ENCODE measurements at places on chromosomes 1 and 21.

- no peak for DNase-seq
Observed at GRCh38 chr1:182374101-182374834, 17.3 kb downstream of the GLUL start.

DNA sequence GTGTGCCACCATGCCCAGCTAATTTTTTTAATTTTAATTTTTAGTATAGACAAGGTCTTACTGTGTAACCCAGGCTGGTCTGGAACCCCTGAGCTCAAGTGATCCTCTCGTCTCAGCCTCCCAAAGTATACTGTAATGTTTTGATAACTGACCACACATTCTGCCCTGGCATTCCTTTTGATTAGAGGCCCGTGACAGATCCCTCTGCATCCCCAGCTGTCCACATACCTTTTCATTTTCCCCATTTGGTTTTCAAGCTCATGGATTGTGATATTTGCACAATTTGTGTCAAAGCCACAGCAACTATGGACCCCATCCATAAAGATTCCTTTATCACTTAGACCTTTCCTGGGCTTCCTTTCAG, 116.8 kb upstream of the ATP1A1 start:
- DNase-seq: no peak

DNA sequence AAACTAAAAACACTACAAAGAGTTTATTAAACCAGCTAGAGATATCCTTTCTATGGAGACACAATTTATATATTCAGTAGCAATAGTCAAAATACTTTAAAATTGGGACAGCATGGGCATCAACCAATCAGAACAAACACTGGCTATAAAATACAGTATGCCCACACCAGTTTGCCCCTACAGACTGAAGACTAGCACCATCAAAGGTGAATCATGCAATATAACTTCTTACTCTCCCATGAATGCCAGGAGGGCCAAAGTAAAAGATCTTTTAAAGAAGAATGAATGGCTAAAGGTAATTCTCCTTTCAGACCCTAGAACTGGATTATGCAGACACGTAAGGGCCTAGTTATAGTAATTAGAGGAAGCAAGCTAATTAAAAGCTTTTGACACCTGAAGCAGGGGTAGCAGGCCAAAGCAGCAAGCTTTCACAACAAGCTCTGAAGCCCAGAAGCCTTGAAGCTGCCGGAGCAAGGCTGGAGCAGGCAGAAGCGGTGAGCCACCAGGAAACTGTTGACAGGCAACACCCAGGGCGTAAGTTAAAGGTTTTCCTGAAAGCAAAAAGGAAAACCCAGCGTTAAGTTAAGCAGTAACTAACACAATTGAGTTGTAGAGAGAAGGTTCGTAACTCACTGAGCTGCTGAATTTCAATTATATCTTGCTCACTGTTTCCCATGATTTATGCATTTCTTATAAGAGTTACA, 99.3 kb downstream of the CDC42BPA start:
- no peak for DNase-seq

- DNase-seq: no peak
Observed at GRCh38 chr1:165862448-165862847, 35.0 kb downstream of the UCK2 start.

- DNase-seq: no peak
Observed at GRCh38 chr1:76867342-76868130, at the start of gene ST6GALNAC5. Gene ST6GALNAC5, plus strand, starts transcription at chr1:76867480.

DNA sequence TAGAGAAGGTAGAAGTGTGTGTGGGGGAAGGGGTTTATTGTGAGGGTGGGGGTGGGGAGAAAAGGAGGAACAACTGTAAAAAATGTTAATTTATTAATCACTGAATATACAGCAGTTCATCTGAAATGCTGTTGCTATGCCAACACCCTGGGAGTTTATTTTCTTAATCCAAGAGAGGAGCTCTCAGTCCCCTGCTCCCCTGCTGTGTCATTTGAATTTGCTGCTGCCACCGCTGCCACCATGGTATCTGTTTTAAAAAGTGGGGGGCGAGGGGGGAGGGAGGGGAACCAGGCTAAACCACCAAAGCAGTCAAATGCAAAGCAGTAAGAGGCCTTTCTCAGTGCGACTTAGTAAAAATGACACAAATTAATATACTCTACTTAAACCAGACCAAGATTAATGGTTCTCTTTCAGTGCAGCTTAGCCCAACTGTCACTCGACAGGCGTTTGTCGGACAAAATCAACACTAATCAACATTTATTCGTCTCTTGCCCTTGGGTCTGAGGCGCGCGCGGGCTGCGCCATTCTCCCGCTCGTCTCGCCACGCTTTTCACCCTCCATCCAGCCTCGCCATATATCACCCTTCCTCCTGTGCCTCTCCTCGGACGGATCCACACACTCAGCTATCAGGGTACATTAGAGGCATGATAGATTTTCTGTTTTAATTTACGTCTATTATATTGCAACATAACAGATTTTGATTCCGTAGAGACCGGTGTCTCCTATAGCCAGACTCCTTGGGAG, 76.2 kb downstream of the PBX1 start:
- DNase-seq: no peak

DNA sequence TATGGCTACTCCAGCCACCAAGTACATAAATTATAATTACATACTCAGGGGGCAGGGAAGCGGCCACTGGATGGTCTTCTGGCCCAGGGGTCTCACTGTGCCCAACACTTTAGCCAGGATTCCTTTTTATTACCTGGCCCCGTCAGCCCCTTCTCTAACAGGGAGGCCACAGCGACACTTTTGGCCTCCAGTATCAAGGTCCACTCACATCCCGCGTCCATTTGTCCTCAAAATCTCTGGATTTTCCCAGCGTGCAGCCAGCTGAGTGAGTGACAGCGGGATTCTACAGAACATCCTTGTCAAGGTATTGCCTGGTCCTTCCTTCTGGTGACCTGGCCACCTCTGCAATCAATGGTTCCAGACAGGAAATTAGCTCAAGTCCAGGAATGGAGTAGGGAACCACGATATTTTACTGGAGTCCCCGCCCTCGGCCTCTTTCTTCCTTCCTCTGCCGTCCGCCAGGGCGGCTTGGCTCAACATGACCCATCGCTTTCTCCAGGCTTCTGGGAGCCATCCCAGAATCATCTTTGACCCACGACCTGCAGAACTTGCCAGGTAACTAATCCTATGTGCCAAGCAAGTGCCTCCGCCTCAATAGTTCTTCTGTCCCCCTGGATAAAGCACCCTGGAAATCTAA, 2.7 kb upstream of the COL6A2 start:
- DNase-seq: no peak

DNA sequence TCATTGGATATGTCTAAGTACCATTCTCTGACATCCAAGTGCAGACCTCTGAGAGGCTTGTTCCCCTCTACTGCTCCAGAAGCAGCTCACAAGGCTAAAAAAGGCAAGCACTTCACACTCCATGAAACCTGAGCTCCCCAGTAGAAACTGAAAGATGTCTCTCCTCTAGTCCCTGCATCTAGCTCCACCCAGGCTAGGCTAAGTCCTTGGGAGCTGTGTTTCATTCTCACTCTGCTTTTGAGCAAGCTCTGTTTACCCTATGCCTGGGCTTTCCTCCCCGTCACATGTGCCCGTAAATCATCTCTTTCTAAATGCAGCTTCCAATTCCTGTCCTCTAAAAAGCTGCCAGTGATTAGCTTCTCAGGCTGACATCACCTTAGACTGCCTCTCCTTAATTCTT, 39.0 kb downstream of the LRRC71 start:
- DNase-seq: no peak

- no peak for DNase-seq
Observed at GRCh38 chr1:110645211-110645610, 29.5 kb downstream of the KCNA3 start.

DNA sequence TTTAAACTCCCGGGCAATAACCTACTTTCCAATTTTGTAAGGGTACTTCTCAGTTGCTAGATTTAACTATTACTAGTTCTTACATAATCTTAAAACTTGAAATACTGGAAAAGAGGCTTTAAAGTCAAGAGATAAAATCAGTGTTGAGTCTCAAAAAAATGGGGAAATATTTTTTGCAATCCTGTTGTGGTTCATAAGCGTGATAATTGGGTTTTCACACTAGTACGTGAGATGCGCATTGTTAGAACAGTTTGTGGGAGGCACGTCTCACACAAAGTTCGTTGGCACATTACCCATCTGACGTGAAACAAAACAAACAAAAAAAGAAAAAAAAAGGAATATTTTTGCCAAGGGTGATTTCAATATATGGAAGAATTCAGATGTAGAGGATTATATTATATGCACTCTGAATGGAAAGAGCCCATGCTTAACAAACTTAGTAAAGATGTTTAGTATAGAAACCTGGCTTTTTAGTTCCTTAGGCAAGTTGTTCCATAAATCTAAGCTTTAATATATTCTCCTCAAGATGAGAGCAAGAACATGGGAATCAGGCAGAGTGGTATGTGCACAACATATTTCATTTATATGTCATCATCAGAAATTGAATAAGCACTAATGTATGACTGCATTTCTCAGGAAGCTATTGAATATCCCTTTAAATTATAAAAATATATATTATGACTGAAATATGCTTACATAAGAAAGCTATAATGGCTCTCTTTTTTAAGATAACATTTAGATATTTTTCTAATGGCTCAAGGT, 73.9 kb upstream of the TNFSF4 start:
- no peak for DNase-seq

GRCh38 chr1:4973341-4973740, 318.9 kb downstream of the AJAP1 start:
- DNase-seq: no peak

DNA sequence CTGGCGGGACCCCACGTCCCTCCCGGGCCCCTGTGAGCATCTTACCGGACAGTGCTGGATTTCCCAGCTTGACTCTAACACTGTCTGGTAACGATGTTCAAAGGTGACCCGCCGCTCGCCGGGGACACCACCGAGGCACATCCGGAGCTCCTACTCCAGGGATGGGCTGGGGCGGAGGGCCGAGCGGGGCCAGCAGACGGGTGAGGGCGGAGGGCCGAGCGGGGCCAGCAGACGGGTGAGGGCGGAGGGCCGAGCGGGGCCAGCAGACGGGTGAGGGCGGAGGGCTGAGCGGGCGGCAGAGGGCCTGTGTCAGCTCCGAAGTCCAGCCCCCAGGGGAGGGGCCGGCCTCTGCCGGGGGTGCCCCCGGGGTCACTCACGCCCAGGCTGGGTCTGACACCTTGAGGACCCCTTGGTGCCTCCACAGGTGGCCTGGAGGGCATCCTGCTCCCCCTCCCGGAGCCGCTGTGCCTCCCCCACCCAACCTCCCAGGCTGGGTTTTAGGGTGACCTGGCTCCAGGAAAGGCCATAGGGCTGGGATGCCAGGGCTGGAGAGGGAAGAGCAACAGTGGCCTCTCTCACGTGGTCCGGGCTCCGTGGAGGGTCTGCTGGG, 5.7 kb upstream of the TTLL10 start:
- DNase-seq: no peak

DNA sequence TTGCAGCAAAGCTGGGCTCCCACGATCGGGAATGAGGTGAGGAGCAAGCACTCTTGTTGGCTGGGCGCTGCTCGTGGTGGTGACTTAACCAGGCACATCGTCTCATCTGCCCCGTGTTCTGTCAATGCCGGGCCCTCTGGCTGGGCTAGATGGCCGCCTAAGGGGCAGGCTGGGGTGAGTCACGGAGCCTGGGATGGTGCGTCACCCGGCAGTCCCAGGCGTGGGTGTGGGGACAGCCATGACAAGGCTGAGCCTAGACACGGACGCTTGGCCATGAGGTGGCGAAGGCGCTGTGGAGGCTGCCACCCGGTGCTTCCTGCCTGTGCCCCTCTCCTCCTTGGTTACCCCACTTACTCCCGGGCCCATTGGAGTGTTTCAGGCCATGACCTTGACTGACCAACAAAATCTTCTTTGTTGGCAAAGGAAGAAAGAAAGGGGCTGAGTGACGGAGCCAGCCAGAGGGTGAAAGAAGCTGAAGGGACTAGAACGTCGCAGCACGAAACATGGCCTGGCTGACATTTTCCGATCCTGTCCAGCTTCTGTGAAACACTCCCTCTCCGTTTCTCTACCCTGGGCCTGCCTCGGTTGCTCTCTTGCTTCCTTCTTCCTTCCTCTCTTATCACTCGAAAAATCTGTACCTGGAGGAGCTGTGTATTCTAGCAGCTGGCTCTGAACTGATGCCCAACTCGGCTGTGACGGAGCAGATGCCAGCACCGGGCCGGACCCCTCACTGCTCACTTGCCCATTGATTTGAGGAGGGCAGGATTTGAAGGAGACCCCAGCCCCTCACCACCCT, 596 bp downstream of the CD247 start:
- DNase-seq: peak; percentile 80

GRCh38 chr1:32869923-32870614, 643 bp downstream of the FNDC5 start:
- DNase-seq: no peak

- no peak for DNase-seq
Observed at GRCh38 chr1:52667290-52667689, 30.9 kb downstream of the COA7 start.

- DNase-seq: peak; percentile 15
Observed at GRCh38 chr1:155126556-155127104, 1.0 kb upstream of the EFNA1 start.

GRCh38 chr1:23590058-23590783, 30.9 kb upstream of the ID3 start:
- no peak for DNase-seq

DNA sequence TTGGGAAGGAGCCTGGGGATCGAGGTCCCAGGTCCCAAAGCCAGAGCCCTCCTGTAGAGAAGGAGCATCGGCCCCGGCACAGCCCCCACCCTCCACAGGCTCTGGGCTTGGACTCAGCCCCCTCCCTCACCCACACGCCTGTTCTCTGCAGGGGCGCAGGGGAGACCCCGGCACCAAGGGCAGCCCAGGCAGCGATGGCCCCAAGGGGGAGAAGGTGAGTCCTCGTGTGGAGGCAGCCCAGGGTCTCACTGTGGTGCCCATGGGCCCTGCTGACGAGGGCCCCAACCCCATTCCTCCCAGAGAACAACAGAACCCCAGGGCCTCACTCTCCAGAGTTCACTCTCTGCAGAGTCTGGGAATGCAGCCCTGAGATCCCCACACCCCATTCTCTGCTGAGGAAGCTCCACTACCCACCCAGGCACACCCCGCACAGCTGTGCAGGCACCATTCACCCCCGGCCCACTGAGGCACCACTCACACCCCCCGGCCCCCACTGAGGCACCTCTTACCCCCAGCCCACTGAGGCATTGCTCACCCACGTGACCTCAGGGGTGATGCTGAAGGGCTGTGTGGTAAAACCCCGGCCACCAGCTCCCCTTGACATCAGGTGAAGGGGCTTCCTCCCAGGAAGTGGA, 21.8 kb downstream of the COL6A2 start:
- no peak for DNase-seq

GRCh38 chr1:90840352-90840751, 123.2 kb upstream of the BARHL2 start:
- DNase-seq: no peak

DNA sequence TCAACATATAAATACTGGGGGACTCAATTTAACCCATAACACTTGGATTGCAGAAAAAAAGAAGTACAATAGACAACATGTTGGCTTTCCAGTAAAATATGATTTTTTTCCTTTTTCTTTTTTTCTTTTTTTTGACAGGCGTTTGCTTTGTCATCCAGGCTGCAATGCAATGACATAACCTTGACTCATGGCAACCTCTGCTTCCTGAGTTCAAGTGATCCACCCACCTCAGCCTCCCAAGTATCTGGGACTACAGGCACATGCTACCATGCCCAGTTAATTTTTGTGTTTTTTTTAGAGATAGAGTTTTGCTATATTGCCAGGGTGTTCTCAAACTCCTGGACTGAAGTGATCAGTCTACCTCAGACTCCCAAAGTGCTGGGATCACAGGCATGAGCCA, 1512.0 kb upstream of the PRMT6 start:
- DNase-seq: no peak

All from CD4-positive, alpha-beta T cell treated with Interleukin-6 at 100 ng/mL for 8 hours (primary cell).